ENCODE measurements at places on chromosomes 4 and X.
A peak's percentile ranks its signal among the peaks of the same experiment; 100 is the strongest.

DNA sequence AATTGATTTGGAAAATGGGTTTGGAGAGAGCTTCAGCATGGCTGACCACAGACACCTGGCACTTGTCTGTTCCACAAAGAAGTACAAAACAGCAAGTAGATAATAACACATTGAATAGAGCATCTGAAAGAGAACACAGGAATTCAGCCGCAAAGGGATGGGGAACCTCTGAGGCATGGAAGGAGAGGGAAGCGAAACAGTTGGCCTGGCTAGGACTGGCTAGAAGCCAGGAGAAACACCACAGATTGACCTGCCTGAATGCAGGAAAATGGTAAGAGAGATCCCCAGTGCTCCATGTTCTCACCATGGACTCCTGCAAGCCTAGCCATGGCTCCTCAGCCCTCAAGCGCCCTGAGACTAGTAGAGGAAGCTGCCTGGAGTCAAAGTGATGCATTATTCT is 169.7 kb upstream of the SH3RF1 start:
- no peak for DNase-seq

- DNase-seq, result no peak
Measured at GRCh38 chr4:106495476-106495875, 126.9 kb upstream of the GIMD1 start.

DNA sequence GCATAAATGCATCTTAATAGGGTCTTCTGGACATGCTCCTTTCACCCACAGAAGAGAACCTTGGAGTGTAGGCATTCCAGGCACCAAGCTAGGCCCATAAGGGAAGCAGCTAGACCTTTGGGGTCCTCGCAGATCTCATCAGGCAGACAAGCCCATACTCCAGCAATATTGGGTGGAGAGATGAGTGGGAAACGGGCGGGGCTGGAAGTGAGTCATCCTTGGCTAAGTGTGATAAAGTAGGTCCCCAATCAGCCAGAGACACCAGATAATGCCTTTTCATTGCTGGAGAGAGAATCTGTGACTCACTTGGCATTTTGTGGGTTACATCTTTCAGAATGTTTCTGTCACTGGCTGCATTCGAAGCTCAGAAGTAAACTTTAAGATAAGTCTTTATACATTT is 133.3 kb upstream of the MBNL3 start:
- DNase-seq, result peak; percentile 1

- no peak for DNase-seq
Measured at GRCh38 chrX:47243351-47243750, 10.5 kb downstream of the USP11 start.

DNA sequence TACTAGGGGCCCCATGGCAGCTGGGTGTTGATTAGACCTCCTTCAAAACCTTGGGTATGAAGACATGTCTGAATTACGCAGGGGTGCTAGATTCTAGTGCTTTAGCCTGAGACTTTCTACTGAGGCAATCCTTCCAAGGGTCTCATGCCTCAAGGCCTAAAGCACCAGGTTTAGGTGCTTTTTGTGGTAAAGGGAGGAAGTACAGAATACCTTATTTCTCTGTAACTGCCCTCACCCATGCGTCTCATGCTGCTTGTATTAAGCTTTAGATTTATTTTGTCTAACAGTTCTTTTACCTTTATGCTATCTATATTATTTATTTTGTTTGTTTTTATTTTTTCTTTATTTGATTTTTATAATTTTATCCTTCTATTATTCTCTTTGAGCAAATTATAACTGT is 190.2 kb upstream of the GK2 start:
- DNase-seq, result no peak

DNA sequence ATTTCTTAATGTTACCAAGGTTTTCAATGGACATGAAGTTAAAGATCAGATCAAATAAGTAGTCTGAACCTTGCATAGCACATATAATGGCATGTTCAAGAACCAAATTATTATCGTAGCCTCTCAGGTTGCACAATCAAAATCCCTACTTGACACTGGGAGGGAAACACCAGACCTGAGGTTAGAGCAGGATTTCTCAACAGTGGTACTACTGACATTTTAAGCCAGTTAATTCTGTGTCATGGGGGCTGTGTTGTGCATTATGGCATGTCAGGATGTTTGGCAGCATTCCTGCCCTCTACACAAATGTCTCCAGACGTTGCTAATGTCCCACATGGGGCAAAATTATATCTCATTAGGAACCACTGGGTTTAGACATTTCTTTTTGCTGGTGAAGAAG is 20.8 kb downstream of the RLIM start:
- no peak for DNase-seq

- DNase-seq, result peak; percentile 87
Measured at GRCh38 chr4:124713185-124713592, 657 bp upstream of the ANKRD50 start.

- no peak for DNase-seq
Measured at GRCh38 chrX:68112321-68112720, 321.0 kb downstream of the OPHN1 start.

DNA sequence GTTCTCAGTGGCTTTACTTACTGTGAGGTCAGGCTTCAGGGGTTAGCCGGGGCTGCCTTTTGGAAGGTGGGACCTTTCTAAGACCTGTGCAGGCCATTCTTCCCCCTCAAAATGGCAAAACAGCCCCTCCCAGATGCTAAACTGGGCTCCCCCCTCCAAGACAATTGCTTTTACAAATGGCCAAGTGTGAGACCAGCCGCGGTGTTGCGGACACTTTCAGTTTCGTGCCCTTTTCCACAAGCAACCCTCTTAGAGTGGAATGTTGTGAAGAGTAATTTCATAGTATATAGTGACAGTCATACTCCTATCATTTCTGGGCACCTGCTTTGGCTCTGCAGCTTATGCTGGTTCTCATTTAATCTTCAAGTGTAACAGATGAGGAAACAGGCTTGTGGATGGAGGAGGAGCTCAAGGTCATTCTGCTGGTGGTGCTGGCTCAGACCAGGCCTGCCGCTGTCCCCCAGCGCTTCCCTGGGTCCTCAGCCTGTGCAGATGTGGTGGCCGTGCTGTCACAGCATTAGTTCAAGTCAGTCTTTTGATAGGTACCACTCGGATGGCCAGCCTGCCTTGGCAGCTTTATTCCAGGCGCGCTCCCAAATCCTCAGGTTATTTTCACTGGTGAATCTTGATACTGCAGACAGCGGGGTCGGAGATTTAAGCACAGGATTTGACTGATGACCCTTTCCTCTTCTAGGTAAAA is 55.0 kb upstream of the TADA2B start:
- no peak for DNase-seq

- no peak for DNase-seq
Measured at GRCh38 chr4:39004758-39005157, 27.5 kb downstream of the TMEM156 start.

DNA sequence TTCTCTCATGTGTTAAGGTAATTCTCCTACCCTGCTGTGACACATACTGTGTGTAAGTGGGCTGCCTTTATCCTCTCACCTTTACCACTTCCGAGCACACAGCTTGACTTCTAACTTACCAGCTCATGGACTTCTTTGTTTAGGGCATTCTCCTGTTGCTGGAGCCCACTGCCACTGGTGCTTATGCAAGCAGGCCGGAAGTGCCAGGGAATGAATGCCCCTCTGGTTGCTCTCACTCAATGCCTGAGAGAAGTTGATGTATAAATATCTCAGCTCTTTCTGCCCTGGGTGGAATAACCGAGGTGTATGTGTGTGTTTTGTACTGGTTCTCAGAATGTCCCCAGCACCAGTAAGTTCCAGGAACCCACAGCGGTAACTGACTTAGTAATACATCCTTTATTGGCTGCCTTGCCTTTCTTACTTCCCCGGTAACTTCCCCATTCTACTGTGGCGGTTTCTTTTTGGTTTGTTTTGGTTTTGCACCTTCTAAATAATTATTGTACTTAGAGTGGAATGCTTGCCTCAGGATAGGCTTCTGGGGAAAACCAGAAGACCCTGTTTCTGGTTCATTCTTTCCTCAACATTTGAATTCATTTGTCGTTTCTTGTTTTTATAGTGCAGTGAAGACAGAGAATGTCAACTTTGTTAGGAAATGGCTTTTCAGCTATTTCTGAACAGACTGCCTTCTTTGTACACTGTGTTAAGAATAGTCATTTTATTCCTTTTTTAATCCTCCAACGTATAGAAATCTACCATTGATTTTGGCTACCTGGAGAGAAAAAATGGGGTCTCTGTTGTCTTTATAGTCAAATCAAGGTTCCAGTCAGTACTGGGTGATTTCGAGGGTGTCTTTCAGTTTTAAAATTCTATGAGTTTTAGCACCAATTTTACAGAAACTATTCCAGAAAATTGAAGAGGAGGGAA is 45.4 kb downstream of the CXorf58 start:
- no peak for DNase-seq

- DNase-seq, result no peak
Measured at GRCh38 chrX:38409289-38409688, 56.9 kb downstream of the OTC start.

GRCh38 chr4:71294301-71294700 is 44.5 kb upstream of the SLC4A4 start:
- no peak for DNase-seq

- DNase-seq, result peak; percentile 74
Measured at GRCh38 chrX:38804682-38805431, 3.6 kb downstream of the MID1IP1 start.

DNA sequence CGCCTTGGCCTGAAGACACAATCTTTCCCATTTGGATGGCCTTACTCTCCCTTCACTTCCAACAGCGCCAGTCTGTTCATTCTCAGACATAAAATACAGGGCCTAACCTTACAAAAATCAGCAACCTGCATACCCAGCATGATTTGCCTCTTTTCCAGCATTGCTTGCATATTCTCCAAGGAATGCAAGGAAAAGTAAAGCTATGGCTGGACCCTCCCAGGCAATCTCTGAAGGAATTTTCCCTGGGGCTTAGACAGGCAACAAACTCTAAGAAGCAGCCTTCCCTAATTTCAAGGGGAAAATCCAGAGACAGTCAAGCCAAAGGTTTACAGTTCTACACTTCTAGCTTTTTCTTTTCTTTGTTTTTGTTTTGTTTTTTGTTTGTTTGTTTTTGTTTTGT is 3.6 kb downstream of the DCTD start:
- DNase-seq, result no peak

- DNase-seq, result peak; percentile 100
Measured at GRCh38 chr4:8010618-8011017, 71.0 kb upstream of the AFAP1 start.

All from DMS53 (cell line).